ENCODE measurements at places on chromosomes 4 and X. TPM values are rescaled to one million over a fixed set of nuclear protein-coding genes. Genes with fewer than 3 reads are reported as not detected.
A peak's percentile ranks its signal among the peaks of the same experiment; 100 is the strongest.

DNA sequence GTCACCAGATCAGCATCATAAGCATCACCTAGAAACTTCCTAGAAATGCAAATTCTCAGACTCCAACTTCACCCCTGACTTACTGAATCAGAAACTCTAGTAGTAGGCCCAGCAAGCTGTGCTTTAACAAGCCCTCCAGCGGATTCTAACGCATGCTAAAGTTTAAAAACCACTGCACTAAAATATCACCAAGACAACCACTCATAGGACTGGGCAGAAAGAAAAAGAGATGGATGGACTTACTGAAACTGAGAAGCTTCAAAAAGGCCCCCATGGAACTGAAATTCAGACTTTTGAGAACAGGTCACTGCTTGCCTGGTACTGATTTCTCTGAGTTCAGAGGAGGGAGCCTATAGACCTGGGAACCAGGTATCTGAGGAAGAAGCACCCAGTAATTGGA lies 40.1 kb downstream of the FAM241A start:
- no peak for DNase-seq

DNA sequence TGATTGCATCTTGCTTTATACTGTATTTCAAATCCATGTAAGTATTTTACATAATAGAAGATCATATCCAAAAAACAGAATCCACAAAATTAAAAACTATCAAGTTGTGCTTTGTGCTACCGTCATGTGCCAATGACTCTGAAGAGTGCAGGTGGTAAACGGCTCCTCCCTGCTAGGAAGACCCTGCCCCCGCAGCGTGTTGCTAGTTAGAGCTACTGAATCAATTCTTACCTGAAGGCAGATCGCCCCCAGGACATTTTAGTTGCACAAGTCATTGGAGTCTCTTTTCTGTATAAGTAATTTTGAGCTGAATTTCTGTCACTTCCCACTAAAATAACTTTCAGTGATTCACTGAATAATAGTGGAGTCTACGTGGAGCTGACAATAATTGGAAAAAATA lies 599.5 kb upstream of the ZFP42 start:
- DNase-seq = no peak

CSN3 gene
- total RNA-seq = not detected

DNA sequence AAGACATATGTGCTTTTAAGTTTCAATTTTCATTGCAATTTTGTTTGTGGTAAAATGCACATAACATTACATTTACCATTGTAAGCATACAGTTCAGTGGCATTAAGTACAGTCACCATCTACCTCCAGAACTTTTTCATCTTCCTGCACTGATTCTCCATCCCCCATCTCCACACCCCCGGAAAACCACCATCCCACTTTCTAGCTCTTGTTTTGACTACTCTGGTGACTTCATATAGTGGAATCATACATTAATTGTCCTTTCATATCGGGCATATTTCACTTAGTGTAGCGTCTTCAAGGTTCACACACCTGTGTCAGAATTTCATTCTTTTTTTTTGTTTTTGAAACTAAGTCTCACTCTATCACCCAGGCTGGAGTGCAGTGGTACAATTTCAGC lies 143.5 kb downstream of the GPR143 start:
- DNase-seq = peak; percentile 44

GRCh38 chrX:35340465-35340864 lies 397.9 kb downstream of the FAM47B start:
- no peak for DNase-seq

GPAT3 gene
- 25.9 TPM for total RNA-seq

MAGEB1 gene
- total RNA-seq = not detected

DNA sequence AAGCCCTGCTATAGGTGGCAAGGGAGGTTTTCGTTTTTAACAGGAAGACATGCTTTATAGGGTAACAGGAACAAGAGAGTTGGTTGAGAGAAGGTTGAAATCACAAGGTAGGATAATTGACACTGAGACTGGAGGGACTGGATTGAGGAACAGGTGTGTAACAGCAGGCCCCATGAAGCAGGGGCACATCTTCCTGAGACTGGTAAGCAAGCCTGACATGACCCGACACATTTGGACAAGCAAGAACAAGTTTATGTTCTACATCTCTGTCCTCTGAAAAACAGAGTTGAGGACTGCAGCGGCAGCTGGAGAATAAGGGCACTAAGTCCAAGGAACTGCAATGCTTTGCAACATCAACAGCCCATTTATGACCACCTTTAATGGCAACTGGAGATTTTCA lies 5.2 kb downstream of the RPS4X start:
- no peak for DNase-seq

DNA sequence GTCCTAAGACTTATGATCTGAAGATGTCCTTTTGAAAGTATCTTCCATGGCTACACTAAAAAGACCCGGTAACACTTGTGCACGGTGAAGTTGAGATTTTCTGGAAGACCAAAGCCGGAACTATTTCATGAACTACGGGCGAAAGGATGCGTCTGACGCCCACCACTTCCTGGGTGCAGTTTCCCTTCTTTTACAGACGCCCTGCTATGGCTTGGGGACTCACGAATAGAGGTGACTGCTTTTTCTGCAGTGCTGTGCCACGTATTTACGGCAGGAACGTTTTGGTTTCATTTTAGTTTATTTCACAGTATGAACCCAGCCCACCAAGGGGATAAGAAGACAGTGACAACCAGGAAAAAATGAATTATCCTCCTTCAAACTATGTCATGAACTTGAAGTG lies 180.4 kb downstream of the AFAP1 start:
- peak; percentile 80 for DNase-seq

- no peak for DNase-seq
Observed at GRCh38 chr4:159946983-159947615, 844.2 kb downstream of the RAPGEF2 start.

All from activated CD8-positive, alpha-beta memory T cell treated with anti-CD3 and anti-CD28 coated beads, Interleukin-2, amount 10 ng/mL, durations not matched to agents 7 days and 5 days (primary cell).